CD4-positive, alpha-beta T cell treated with Interleukin-12 subunit alpha and Interleukin-12 subunit beta, for 1 hour (primary cell): ENCODE measurements at places on chromosomes 5 and 9.

DNA sequence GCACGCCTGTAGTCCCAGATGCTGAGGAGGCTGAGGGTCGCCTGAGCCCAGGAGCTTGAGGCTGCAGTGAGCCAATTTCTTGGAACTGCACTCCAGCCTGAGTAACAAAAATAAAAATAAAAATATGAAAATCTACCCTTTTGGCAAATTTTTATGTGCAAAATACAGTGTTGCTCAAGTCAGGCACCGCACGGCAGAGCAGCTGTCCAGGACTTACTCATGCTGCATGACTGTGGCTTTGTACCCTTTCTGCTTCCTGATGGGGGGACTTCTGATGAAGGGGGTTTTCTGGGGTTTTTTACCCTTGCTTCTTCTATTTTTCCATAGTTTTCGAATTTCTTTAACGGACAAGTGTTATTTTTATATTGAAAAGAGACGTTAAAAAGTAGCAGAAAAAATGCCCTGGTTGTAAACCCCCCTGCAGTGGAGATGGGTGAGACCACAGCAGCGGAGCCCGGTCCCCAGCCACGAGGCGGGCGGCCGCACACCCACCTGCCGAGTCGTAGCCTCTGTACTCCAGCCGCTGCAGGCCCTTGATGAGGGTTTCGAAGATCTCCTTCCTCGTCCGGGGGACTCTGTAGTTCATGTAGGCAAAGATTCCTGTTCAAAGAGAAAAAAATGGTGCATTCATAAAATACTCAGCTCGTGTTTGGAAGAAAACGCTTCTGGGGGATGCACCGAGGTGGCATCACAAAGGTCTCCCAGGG is 15.0 kb downstream of the GFPT2 start:
- no peak for DNase-seq

DNA sequence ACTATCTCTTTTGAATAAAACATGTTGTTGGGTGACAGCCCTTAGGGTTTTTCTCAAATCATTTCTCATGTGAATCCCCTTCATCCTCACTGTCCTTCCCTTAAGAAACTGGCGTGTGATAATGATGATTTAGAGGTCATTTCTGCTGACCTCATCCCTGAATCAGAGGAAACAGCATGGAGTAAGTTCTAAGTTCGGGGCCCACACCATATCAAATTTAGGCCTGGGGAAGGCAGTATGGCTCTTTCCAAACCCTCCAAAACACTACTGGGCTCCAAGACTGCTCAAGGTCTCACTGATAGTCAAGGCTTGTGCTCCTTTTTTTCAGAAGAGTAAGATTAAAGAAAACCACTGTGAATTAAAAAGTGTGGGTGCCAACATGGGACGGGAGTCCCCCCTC is 872 bp upstream of the SMIM3 start:
- no peak for DNase-seq

- DNase-seq: no peak
Observed at GRCh38 chr5:116242343-116242742, 157.5 kb downstream of the COMMD10 start.

DNA sequence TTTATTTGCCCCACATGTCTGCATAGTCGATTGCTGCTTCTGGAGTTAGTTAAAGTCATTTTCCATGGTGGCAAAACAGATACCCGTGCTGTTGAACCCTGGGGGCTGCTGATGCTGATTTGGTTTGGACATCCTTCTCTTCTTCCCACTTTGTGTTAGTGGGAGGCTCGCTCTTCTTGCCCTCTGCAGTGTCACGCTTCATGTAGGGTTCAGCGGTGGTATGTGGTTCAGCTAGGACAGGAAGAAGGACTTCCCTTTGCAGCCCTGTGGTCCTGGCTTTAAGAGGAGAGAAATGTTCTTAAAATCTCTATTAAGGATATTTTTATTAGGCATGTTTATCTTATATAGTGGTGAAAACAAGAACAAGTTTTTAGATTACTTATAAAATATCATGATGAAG is 36.2 kb downstream of the SLC36A1 start:
- no peak for DNase-seq

GRCh38 chr5:5291357-5291756 is 131.1 kb upstream of the ICE1 start:
- no peak for DNase-seq

DNA sequence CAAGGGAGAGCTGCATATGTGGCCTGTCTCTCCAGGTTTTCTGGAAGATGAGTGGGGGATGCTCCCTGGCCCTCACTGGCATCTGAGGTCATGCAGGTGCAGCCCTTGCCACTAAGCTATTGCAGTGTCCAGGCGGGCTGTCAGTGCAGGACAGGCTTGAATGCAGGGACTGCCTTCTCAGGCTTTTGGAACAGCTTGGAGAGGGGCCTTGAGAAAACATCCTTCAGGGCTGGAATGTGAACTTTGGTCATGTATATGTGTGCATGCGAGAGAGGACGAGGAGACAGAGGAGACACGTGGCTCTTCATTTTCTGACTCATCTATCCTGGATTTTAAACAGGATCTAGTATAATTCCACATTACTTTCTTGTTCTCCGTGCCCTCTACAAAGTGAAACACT is 90.3 kb downstream of the MACROH2A1 start:
- no peak for DNase-seq

DNA sequence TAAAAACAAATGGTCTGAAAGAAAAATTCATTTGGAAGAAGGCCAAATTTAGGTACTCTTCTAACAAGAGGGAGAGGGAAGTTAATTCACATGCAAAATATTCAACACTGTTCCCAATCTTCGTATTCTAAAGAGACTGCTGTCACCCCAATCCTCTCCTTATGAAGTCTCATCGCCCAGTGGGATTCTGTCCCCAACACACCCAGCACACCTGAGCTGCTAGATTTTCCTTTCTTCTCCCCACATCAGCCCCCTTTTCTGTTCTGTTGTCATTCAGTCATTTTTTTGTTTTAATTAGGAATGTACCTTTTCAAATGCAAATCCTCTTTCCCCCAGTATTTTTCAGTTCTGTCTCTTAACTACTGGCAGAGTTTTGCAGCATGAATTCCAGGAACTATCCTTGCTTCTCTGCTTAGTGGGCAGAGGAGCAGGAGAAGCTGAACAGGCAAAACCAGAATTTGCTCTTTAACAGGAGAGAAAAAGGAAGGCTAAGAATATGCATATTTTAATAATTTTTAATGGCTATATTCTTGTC is 366.9 kb downstream of the MAN2A1 start:
- DNase-seq: no peak

DNA sequence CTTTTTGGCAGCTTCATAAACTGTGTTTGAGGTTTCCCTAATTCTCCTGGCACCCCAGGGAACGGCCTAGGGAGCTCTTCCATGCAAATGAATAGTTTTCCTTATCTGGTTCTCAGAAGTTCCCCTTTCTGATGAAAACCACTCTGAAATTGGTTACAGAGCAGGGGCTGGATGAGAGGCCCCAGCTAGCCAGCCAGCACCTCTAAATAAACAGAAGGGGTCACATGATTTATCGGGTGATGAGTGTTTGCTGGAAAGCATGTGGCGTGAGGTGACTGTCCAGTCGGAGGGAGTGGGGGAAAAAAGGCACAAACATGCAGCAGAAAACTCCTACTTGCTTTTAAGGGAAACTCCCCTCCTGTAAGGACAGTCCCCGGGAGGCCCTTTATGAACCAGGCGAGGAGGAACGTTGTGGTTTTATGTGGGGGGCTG is 261.2 kb upstream of the ANKRD55 start:
- DNase-seq: no peak

GRCh38 chr9:119768266-119768665 is 399.0 kb upstream of the BRINP1 start:
- DNase-seq: no peak

DNA sequence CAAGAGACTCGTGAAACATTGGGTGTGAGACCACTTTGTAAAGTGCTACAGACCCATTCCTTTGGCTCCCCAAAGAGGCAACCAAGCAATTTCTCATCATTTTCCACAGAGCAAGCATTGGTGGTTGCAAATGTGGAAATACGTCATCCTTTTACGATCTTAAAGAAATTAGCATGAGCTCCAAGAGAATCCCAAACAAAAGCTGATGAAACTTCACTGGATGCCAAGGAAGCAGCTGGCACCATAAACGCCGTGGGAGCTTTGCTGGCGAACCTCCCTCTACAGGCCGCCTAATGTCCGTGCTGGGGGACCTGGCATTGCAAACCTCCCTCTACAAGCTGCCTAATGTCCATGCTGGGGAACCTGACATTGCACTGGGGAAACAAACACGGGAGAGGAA is 432.4 kb downstream of the ACTL7B start:
- DNase-seq: no peak

GRCh38 chr9:97852001-97852398 is 1.0 kb upstream of the FOXE1 start:
- DNase-seq: no peak

DNA sequence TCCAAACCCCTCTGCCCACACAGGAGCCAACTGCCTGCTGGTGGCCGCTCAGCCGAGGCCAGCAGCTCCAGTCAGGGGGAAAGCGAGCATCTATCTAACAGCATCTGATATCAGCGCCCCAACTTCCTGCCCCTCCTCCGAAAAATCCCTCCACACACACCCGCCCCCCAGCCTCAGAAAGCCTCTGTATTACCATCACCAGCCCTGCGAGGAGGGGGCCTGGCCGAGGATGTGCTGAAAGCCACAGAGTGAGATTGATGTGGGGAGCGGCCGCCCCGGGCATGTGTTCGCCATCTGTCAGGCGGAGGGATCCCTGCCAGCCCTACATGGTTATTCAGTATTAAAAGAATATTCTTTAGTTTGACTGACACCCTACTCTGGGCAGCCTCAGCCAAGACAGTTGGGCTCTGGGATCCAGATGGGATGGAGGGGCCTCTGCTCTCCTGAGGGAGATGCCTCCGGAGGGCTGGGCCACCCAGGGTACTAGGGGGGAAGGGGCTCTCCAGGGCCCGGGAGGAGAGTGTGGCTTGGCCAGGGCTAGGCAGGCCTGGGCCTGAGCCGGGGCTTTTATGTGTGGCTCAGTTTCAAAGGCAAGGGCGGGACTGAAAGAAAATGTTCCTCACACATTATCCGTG is 98.0 kb downstream of the HSD17B3 start:
- DNase-seq: peak; percentile 34

GRCh38 chr5:9632495-9632894 is 2.3 kb upstream of the TAS2R1 start:
- no peak for DNase-seq

DNA sequence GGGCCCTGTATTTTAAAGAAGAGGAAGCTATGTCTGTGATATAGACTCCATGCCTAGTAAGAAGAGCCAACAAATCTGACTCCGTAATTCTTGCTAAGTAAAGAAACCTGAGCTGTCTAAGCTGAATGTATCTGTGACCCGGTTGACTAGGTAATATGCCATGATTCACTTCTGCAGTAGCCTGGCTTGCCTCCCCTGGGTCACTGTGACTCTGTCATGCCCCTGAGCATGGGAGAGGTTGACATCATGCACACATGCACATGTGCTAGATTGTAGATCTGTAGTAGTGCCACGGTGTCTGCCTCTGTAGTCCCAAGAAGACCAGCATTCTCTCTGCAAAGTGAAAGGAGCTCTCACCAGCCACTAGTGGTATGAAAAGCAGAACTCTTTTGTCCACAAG is 9.1 kb downstream of the SLC22A5 start:
- DNase-seq: no peak

- DNase-seq: no peak
Observed at GRCh38 chr5:122327110-122327509, 15.1 kb downstream of the SNCAIP start.

DNA sequence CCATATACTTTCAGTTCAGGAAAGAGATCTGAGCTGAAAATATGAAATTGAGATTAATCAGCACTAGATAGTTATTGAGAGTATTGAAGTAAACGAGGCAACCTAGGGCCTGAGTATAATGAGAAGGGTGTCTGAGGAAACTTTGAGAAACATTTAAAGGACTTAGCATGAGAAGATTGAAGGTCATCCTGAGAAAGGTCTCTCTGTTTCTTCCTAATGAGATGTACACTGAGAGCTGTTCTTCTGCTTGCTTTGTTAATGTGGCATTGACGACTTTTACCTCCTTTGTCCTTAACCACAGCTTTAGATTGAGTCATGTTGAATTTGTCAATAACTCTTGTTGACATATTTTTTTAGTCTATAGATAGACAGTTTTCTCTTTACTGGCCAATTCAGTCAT is 145.1 kb upstream of the ACTBL2 start:
- DNase-seq: no peak

DNA sequence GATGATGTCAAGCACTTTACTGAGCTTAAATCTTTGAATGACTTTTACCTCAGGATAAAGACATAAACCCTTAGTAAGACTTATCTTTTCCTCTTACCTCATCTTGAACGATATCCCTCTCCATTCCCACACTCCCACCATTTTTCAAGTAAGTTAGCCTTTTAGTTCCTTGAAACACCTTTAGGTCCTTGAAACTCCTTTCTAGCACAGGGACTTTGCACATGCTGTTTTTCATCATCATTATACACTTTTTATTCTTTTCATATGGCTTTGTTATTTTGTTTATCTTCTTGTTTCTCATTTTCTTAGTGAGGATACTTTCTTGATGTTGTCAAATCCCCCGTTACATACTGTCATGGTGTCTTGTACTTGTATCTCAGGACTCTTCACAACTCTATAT is 24.8 kb downstream of the YTHDC2 start:
- DNase-seq: no peak

GRCh38 chr9:31590091-31590490 is 794.4 kb upstream of the ACO1 start:
- no peak for DNase-seq

- peak; percentile 46 for DNase-seq
Observed at GRCh38 chr9:135501261-135502167, 1.0 kb downstream of the MRPS2 start.

DNA sequence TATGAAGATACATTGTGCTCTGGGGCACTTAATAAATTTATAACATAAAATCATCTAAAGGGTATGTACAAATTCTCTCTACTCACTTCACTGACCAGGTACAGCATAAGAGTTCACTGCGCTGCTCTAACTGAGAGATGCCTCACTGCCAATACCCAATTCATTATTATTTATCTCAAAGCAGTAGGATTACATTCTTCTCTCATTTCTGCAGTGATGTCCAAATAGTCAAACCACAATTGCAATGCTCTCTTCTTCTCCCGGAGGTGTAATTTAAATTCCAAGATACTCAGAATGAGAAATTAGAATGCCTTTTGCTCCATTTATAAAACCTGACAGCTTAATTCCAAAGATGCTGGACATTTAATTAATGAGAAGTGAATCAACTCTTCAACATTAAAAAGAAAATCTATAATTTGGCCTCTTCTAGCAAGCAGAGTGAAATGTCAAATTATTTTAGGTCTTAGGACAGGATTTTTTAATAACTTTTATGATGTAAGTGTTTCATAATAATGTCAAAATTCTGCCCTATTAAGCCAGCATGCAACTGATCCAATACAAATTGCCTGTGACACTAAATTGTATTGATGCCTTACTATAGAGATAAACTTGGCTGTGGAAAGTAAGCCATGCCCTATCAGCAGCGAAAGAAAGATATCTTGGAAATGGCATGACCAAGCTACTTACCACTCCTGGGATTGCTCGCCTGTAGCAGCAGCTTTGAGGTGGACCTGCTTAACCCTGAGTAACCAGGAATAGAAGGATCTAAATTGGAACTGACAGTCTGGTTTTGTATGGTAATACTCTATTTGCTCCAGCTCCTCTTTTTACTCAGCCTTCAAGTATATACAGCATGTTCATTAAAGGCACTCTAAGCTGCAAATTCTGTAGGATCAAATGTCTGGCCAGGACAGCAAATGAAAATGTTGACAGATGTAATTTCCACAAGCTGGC is 374.2 kb upstream of the TYRP1 start:
- DNase-seq: no peak

- DNase-seq: no peak
Observed at GRCh38 chr5:133905424-133905823, 63.0 kb downstream of the C5orf15 start.
